ENCODE measurements at places on chromosomes 12 and 14. TPM values are rescaled to one million over a fixed set of nuclear protein-coding genes. Genes with fewer than 3 reads are reported as not detected.

GRCh38 chr14:21866479-21866878 is 192.9 kb upstream of the OR4E1 start:
- no peak for DNase-seq

- no peak for DNase-seq
Observed at GRCh38 chr12:24661657-24662096, 287.2 kb downstream of the BCAT1 start.

The DNAH10 gene
- not detected for total RNA-seq

GRCh38 chr12:124466216-124467128 is 100.9 kb downstream of the NCOR2 start:
- no peak for DNase-seq

- no peak for DNase-seq
Observed at GRCh38 chr12:112121780-112122565, 3.4 kb upstream of the TRAFD1 start.

The NFE2 gene
- total RNA-seq, result 0.20 TPM

DNA sequence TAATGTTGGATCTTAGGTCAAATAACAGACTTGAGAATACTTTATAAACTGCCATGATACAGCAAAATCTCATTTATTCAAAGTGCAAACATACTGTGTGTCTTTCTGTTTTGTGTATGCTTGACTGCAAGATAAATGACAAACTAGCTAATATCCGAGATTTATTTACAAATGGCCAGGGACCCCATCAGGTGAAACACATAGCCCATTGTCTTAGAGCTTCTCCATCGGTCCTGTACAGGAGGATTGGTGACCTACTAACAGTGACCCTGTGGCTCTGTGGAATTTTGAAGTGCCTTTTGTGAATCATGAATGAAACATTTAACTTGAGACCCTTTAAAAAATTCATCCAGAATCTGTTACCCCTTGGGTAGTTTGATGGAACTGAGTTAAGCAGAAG is 27.1 kb downstream of the SLC25A29 start:
- no peak for DNase-seq

- DNase-seq, result no peak
Observed at GRCh38 chr12:39905152-39905551, 200.7 kb downstream of the SLC2A13 start.

The RTRAF gene
- total RNA-seq, result 112 TPM

DNA sequence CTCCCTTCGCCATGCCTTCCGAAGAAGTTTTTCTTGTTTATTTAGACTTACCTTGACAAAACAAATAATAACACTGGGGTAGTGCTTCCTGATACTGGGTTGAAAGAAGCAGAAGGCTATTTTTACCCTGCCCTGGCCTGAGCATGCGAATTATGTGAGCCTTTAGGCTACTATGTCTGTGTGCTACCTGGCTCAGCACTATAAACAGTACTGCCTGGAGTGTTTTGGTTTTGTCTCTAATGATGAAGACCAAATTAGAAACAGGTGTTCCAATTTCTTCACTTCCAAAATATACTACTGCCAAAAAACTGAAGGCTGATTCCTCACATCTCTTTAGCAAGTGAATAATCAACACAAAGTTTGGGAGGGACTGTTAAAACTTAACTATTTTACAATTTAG is 7.6 kb upstream of the OVCH1 start:
- no peak for DNase-seq

The NPAS3 gene
- not detected for total RNA-seq

The HOXC6 gene
- total RNA-seq, result 1.6 TPM

The PLCZ1 gene
- total RNA-seq, result not detected

DNA sequence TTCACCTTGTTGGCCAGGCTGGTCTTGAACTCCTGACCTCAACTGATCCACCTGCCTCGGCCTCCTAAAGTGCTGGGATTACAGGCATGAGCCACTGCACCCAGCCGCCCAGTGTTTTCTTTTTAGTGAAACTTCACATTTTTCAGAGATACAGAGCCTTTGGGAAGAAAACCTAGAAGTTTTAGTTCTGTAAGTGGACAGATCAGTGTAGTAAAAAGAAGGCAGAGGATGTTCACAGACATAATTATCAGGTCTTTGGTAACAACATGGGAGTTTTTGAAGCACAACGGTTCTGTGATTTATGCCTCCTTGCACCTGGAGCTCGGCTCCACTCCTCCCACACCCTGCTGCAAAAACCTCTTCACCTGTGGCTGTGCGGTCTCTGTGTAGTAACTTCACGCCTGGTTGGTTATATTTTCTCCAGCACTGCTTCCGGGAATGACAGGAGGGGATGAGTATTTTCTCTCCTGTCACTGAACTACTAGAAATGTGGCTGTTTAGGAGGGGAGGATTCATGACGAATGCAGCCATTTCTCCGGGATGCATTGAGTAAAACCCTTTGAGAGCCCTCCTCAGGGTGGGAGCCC is 67.0 kb downstream of the ARF6 start:
- peak; percentile 64 for DNase-seq

DNA sequence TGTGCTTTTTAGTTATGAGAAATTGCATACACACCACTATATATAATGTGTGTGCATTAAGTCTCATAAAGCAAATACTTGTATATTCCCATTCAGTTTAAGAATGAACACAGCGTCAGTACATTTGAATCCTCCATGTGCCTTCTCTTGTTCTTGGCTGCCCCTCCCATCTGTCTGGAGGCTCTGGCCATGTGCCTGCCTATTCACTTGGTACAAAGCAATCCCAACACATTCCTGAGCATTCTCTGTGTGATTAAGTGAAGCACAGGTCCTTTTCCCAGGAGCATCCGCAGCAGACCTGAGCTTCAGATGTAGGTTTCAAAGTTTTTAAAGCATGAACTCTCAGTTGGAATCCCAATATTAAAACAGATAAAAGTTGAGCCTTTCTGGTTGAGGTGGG is 58.7 kb downstream of the POLR3B start:
- DNase-seq, result no peak

The CCDC197 gene
- total RNA-seq, result not detected

The CIT gene
- total RNA-seq, result 27.8 TPM

The LYSET gene
- 6.0 TPM for total RNA-seq

GRCh38 chr14:74945261-74945851 is 10.0 kb downstream of the PGF start:
- no peak for DNase-seq

The DHRS2 gene
- total RNA-seq, result 14.7 TPM

The ARHGAP9 gene
- 1.5 TPM for total RNA-seq

The PFKM gene
- total RNA-seq, result 61.8 TPM

The KCNA5 gene
- not detected for total RNA-seq

DNA sequence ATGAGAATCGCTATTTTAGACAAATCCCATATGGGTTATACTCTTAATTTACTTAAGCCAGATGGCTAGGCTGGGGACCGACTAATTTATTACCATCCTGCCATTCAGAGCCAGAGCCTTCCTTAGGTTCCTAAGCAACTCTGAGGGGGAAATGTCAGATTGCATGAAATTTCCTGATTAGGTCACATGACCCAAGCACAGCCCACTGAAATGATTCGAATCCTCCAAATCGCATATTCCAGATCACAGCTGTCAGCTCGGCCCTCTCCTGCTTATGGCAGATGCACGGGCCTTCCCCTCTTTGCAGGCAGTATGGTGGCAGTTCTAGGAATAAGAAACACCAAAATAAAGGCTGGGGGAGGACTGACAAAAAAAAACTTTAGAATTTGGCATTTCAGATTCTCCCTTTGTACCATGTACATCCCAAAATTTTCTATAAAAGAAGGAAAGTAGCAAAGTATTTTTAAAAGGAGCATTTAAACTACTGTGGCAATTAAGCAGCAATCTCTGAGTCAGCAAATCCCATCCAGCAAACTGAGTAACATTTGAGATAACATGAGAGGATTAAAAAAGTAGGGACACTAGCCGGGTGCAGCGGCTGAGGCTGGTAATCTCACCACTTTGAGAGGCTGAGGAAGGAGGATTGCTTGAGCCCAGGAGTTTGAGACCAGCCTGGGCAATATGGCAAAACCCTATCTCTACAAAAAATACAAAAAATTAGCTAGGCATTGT is 30.5 kb upstream of the NUDT4 start:
- DNase-seq, result no peak

The ALDH1L2 gene
- total RNA-seq, result not detected

DNA sequence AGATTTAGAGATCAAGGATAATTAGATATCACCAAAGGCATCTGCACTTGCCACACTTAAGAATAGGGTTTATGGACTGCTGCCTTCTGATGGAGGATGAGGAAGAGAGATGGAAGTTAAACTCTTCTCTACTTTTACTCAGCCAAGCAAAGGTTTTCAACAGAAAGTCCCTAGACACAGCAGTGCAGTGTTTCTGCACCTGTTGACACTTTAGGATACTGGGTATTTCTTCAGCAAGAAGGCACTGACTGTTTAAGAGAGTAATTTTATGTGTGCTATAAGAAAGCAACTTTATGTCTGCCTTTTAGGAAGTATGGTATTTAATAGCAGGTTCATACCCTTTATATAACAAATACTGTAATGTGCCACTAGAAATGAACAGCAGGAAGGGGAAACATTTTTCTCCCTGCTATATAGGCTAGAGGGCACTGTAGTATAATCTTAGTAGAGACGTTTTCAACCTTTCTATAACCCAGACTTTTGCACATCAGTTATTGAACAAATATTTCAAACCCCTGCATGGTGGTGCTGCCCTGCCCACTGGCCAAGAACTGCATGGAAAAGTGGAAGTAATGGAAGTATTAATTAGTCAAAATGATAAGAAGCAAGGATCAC is 225.0 kb upstream of the GRIP1 start:
- DNase-seq, result peak; percentile 5

GRCh38 chr12:105287408-105287807 is 43.1 kb upstream of the C12orf75 start:
- DNase-seq, result no peak

DNA sequence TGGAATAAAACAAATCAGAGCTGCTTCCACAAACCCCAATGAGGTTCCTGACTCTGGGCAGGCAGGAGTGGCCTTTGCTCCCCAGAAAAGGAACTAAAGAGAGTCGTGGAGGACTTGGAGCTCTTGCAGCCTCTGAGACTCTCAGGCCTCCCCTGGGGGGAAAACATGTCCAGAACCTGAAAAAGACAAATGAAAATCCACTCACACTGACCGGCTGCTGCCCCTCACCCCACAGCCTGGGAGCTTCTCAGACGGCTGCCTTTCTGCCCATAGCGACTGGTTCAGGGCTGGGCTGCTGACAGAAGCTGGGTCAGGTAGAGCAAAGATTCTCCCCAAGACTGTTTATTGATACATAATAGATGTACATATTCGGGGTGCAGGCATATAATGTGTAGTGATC is 356.0 kb downstream of the ADGRD1 start:
- DNase-seq, result no peak

The NYNRIN gene
- total RNA-seq, result 21.3 TPM

- DNase-seq, result no peak
Observed at GRCh38 chr14:91302391-91302790, 57.9 kb upstream of the GPR68 start.

DNA sequence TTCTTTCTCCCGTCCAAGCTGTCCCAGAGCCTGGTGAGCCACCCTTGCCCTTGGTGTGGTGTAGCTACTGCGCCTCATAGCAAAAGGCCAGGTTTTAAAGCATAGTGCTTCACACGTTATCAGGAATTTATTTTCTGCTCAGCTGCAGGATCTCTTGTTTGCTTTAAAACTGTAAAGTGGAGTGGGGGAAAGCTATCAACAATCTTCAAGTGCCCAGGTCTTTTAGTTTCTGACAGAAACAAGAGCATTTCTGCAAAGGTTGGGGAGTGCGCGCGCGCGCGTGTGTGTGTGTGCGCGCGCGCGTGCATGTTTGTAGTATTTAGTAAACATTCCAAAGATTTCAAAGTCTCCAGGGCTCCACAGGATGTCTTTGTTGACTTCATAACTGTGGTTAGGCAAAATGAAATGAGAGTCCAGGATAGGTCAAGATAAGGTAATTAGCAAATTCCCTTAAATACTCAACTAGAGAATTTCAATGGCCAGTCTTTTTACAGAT is 45.5 kb downstream of the EML1 start:
- DNase-seq, result no peak

DNA sequence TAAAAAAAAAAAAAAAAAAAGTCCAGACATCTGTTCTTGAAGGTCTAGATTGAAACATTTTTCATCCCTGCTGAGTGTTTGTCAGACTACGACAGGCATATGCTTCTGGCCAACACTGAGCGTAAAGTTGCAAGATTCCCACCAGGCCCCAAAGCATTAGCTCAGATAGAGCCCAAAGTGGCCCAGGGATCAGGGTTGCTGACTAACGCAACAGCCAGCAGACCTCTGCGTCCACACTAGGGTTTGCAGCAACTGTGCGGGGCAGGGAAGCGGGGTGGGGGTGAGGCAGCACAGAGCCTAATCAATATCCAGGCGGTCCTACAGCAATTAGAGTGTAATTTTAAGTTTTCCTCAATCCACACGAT is 55.7 kb downstream of the SSH1 start:
- no peak for DNase-seq

- DNase-seq, result no peak
Observed at GRCh38 chr14:74490486-74490885, 2.6 kb downstream of the NPC2 start.

- DNase-seq, result no peak
Observed at GRCh38 chr14:62029569-62029924, 267.3 kb downstream of the SNAPC1 start.

- DNase-seq, result no peak
Observed at GRCh38 chr14:35375558-35376025, 29.0 kb downstream of the NFKBIA start.

DNA sequence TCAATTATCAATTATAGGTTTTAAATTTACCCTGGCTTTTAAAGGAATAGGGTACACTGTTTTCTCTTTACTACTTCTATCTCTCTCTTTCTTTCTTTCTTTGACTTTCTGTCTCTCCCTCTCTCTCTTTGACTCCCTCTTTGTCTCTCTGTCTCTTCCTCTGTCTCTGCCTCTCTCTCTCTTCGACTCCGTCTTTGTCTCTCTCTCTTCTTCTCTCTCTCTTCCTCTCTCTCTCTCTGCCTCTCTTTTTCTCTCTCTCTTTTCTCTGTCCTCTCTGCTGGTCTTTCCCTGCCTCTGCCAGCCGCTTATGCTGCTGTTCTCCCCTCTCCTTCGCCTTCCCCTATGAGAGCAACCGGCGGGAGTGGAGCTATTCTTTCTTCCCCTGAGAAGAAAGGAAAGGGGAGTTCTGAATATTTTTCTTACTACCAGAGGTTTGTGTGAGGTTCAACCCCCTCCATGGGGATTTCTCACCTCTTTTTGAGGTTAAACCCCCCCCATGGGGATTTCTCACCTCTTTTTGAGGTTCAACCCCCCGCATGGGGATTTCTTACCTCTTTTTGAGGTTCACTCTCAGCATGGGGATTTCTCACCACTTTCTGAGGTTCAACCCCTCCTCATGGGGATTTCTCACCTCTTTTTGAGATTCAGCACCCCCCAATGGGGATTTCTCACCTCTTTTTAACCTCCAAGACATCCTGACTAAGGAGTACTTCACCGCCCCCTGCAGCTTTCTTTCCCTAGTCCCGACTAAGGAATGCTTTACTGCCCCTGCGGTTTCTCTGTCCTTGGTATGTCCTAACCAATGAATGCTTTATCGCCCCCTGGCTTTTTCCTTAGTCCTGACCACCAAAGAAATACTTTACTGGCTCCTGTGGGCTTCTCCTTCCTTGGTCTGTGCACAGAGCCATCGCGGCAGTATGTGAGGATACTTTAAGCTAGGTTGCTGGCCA is 27.4 kb upstream of the DDHD1 start:
- no peak for DNase-seq

- no peak for DNase-seq
Observed at GRCh38 chr12:58907391-58907790, 12.9 kb downstream of the LRIG3 start.

Data from HT-29 (cell line).